COR-L47 (cell line): ENCODE measurements at places on chromosomes 12 and 14.

DNA sequence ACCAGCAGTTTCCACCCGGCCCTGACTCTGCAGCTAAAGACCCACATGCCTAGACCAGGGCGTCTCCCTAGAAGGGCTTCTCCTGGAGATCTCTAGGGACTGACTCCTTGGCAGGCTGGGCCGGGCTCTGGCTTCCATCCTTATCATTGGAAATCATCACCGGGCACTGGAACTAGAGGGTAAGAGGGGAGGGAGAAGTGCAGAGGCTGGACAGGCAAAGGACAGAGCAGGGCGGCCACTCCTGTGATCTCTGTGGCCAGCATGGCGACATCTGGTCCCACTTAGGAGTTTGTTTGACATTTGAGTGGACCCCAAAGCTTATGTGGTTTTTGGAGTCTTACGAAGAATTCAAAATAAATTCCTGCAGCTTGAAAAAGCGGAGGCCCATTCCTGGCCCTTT is 7.1 kb downstream of the LTBP2 start:
- DNase-seq, result no peak

- DNase-seq, result no peak
Observed at GRCh38 chr14:103650213-103650612, 21.2 kb downstream of the KLC1 start.

GRCh38 chr14:86357876-86358275 is 827.9 kb downstream of the FLRT2 start:
- no peak for DNase-seq

GRCh38 chr14:101920271-101920670 is 44.1 kb upstream of the DYNC1H1 start:
- no peak for DNase-seq

DNA sequence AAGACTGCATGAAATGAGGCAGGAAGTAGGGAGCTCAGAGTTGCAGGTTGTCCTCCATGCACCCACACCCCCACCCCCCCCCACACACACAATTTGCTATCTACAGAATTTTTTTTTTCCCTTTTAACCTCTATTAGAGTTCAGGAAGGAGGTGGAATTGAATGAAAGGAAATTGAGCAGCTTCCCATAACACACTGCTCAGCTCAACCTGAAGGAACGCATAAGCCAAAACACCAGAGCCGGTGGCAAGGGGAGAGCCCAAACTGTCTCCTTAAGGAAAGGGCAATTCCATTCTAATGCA is 74.1 kb downstream of the NUAK1 start:
- DNase-seq, result no peak

GRCh38 chr12:66361703-66362102 is 59.4 kb downstream of the HELB start:
- no peak for DNase-seq
